ENCODE measurements at places on chromosomes 1 and 21.

- no peak for DNase-seq
Observed at GRCh38 chr1:169550294-169550693, 36.0 kb downstream of the F5 start.

GRCh38 chr1:220926146-220926545, 46.9 kb downstream of the HLX start:
- DNase-seq = no peak

DNA sequence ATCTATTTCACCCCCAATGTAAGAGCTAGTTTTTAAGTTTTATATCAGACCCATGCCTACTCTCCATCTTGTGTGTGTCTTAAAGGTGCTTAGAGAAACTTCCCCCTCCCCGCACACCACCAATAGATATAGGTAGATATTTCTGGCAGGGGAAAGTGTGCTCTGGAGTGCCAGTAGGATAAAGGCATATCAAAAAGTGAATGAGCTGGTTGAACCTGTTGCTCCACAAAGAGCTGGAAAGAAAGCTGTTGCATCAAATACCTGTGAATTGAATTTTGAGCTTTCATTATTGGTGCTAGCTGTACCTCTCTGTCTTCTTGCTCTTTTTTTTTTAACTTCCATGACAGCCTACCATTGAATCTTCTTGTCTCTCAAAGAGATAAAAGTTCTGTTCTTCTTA, 32.8 kb downstream of the ARID1A start:
- no peak for DNase-seq

GRCh38 chr1:161706113-161706481, 932 bp upstream of the FCRLA start:
- no peak for DNase-seq

DNA sequence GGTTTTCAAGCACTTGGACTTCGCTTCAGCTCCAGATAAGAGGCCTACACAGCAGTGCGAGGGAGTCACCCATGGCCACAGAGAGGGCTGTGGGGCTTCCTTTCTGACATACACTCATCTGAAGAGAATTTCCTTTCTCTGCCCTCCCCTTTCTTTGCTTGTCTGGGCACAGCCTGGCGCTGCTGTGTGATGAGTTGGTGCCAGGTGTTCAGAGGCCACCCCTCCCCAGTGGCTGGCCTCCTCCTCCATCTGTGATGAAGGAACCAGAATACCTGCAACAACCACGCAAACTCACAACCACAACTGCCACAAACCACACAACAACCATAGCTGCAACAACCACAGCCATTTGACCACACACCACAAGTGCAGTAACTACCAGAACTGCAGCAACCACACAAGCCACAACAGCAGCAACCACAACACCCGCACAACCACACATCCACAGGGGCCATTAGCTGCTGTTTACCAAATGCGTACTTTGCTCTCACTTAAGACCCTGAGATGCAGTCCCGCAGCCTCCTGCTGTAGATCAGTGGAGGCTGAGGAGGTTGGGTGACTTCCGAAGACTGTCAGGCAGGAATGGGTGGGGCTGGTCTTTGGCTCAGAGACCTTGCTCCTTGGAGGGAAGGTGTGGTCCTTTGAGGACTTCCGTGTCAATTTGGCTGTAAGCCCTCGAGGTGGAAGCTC, 71.1 kb downstream of the IER5 start:
- no peak for DNase-seq

DNA sequence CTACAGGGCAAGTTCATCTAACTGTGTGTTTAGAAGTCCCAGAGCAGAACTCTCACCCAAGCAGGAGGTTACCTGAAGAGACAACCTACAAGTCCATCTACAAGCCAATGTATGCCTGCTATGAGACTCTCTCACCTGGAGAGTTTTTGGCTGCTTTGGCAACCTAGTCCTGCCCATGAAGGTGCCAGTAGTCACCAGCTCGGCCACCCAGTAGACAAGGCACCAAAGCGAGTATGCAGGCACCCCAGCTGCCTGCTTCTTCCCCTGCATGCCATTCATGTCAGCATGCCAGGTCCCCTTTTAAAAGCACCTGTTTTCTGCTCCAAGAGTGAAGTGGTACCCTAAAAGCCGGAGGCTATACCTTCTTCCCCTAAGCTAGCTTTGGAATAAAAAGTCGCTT, 20.2 kb downstream of the RIIAD1 start:
- no peak for DNase-seq

DNA sequence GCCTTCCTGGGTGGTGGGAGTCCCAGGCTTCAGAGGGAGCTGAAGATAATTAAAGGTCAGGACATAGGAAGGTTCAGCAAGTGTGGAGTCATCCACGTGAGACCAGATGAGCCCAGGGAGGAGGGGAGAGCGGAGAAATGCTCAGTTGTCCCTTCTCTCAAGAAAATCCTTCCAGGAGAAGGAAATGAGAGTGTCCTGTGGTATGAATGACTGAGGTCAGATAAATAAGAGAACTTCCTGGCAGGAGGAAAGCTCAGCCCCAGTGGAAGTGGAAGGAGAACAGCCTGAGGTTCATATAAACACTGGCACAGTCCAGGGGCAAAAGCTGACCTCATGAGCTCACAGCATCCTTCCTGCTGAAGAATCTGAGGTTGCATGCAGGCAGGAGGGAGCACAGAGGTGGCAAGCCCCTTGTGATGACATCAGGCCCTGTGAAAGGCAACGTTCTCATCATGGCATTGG, 97.6 kb downstream of the NAV1 start:
- no peak for DNase-seq

DNA sequence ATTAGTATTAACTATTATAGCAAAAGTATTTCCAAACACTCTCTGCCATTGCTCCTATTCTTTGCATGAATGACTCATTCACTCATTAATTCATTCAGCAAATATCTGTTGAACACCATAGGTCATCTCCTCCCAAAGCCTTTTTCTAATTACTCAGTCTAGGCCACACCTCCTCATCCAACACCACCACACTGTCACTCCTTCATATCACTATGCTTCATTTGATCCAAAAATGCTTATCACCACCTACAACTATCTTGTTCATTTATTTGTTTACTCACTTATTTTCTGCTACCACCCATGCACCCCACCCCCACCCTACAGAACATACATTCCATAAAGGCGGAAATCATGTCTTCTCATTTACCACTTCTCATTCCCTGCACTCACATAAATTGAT, 94.4 kb upstream of the TNFSF4 start:
- no peak for DNase-seq

DNA sequence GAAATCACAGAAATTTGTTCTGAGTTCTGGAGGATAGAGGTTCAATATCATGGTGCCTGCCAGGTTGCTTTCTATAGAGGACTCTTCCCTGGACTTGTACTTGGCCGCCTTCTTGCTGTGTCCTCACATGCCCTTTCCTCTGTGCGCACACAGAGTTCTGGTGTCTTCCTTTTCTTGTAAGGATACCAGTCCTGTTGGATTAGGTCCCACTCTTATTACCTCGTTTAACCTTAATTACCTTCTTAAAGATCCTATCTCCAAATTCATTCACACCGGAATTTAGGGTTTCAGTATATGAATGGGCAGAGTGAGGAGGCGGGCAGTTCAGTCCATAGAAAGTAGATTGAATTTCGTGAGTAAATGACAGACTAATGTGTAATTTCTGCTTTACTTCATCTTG, 413.9 kb downstream of the NCAM2 start:
- no peak for DNase-seq

DNA sequence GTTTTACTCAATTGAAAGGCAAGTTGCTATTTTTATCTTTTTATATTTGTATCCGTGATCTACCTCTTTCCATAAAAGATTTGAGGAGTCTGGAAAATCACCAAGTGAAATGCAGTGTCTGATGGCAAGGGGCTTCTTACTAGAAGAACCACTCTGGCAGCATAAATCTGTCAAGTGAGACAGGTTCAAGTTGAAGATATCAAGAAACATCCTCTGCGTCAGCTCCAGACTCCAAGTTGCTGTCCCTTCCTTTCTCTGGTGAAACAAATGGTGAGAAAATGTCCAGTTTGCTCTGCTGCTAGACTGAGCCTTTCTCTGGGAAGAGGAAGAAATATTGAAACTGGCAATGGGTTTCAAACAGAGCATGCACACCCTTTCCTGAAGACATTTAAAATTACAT, 411.2 kb downstream of the PLPP3 start:
- no peak for DNase-seq

- peak; percentile 56 for DNase-seq
Observed at GRCh38 chr21:45032977-45033710, 41.2 kb upstream of the ADARB1 start.

DNA sequence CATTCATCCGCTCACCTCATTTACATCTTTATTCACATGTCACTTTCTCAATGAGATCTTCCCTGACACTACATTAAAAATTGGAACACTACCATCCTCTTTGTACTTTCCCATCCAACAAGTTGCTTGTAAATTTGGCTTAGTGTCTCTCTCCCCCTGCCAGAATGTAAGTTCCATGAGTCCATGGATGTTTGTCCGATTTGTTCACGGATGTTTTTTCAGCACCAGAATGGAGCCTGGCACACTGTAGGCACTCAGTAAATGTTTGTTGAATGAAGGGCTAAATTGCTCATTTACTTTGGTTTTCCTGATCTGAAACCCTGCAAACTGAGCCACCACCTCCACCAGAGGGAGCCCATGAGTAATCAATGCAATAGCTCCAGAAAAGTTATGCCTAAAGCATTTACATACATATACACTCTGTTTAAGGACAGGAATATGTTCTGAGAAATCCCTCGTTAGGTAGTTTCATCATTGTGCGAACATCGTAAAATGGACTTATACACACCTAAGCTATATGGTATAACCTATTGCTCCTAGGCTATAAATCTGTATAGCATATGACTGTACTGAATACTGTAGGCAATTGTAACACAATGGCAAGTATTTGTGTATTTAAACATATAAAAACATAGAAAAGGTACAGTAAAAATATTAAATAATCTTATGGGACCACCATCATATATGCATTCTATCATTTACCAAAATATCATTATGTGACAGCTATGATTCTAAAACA, 2.8 kb upstream of the EYA3 start:
- DNase-seq = no peak

DNA sequence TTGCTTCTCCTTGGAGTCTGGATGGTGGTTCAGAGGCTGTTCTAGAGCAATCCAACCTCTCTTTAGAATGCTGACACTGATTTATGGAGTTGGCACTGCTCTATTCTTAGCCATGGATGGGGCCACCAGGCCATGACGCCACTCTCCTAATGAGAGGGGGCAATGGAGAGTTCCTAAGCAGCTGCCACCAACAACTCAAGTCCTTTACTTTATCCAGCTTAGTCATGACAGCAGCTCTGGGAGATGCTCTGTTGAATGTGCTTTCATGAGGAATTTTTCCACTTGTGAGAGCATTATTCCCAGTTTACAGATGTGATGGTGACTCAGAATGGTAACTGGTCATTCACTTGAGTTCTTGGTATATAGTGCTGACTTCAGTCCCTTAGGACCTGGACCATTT, 366.3 kb downstream of the HHAT start:
- no peak for DNase-seq

GRCh38 chr1:46342677-46343350, 2.2 kb downstream of the NSUN4 start:
- no peak for DNase-seq

- no peak for DNase-seq
Observed at GRCh38 chr1:158118713-158119402, 61.8 kb upstream of the CD1D start.

DNA sequence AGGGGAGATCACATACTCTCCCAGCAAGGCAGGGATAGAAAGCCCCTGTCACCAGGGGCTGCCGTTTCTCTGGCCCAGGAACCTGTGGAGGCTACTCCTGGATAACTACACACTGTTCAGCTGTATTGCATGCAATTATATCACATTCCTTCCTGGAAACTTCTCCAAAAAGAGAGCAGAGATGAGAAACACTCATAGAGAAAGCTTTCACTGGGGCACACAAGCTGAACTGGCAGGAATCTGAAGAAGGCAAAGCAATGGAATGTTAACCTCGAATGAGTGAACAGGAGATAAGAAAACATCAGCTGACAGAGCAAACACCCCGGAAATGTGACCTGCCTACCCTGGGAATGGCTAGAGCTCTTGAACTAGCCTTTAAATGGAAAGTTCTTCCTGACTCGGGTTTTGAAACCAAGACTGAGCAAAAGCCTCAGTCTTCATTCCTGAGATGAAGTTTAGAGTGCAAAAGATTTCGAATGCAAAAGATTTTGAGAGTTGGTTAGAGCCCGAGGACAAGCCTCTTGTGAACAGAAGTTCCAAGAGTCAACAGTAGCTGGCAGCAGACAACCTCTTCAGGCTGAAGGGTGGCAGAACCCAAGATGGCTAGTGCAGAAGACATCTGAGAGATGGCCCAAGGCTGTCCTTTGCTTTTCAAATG, 32.3 kb downstream of the CCN1 start:
- no peak for DNase-seq

GRCh38 chr1:159900086-159900680, at the start of gene CFAP45:
Gene CFAP45 (minus strand): TSS chr1:159900165. CDS start chr1:159900098, 67 bp downstream.
- DNase-seq = peak; percentile 73

DNA sequence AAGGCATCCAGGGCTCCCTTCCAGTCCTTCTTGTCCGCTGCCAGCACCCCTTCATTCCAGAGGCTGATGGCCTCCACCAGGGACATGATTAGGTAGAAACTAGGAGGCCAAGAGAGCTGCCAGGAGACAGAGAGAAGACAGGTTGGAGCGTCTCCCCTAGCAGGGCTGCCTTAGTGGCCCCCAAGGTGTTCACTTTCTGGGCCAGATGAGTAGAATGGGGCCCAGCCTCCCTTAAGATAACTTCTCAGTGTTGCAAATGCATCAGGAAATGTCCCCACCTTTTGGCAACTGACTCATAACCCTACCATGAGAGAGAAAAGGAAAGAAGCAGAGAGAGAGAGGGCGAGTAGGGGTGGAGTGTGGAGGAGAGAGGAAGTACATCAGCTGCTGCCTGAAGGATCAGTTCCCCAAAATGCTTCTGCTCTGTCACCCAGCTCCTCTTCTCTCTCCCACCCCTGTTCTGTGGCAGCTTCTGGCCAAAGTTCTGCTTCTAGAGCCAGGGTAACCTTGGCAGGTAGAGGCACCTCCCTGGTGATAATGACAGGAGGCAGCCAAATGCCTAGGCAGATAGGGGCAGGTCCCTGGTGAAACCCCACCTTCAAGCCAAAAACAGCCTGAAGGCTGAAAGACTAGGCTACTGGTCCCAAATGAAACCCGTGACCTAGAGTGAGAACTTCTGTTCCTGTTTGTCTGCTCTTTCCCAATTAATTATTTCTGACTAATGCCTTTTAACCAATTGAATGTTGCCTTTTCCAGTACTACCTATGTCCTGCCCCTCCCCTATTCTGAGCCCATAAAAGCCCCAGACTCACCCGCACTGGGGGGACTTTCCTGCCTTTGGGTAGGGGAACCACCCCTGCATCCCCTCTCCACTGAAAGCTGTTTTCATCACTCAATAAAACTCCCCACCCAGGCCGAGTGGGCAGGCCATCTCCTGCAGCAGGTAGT, at the start of gene NCF2:
Gene NCF2 (minus strand): TSS at position 216 of the 948 bp plus-strand sequence. CDS start 130 bp downstream, at position 86.
- no peak for DNase-seq
